ENCODE measurements at places on chromosomes 12 and 14. TPM values are rescaled to one million over a fixed set of nuclear protein-coding genes. Genes with fewer than 3 reads are reported as not detected.

- no peaks in the 10 kb centered on the region for H3K4me1 ChIP-seq
- no peak for DNase-seq
- no peaks in the 10 kb centered on the region for H3K36me3 ChIP-seq
- H3K4me3 ChIP-seq = no peak overlapping the region
- peaks cover 100% of the 10 kb centered on the region for H3K27me3 ChIP-seq
These were observed 10.7 kb upstream of the LHX5 start for GRCh38 chr12:113482334-113482733.

DNA sequence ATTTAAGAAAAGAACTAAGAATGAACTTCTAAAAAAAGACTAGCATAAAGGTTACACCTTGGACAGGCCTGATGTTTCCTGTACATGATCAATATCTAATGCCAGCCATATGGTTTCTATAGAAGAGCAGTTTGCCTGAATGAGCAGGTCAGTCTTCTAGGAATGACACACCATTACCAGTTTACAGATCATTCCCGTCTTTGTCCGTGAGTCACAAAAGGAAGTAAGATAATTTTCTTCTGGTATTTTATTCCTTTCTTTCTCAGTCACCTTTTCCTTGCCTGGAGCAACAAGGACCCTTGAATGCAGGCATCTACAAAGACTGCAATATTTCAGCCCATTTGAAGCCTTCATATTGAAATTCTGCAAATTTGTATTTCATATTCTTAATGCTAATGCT, 44.6 kb upstream of the CNTN1 start:
- no peak overlapping the region for H3K4me3 ChIP-seq
- no peaks in the 10 kb centered on the region for H3K36me3 ChIP-seq
- H3K27me3 ChIP-seq = no peaks in the 10 kb centered on the region
- no peak for DNase-seq
- no peak overlapping the region for H3K27ac ChIP-seq

DNA sequence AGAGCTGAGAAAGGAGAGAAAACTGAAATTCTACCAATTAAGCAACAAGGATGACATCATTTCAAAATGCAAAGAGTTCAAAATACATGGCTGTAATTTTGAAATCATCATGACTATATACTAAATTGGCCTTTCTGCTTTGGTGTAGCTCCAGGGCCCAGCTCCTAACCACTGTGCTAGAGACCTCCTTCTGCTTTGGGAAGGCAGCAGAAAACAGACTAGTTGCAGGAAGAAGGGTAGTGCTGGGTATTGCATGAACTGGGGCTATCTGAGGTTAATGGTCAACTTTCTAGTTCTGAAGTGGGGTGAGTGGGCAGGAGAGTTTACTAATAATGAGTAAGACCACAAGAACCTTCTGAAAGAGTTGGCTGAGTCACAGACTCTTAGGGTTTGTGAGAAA, 66.2 kb downstream of the PTGER2 start:
- no peaks in the 10 kb centered on the region for H3K36me3 ChIP-seq
- no peaks in the 10 kb centered on the region for H3K27me3 ChIP-seq
- no peak for DNase-seq
- H3K27ac ChIP-seq = no peak overlapping the region
- H3K4me3 ChIP-seq = no peak overlapping the region

- H3K4me3 ChIP-seq = no peak overlapping the region
- peaks cover 10% of the 10 kb centered on the region for H3K4me1 ChIP-seq
- DNase-seq = no peak
These were observed 147.7 kb downstream of the CALM1 start for GRCh38 chr14:90544566-90544965.

Gene CLEC9A
- total RNA-seq = not detected

- DNase-seq = no peak
- no peaks in the 10 kb centered on the region for H3K27me3 ChIP-seq
- no peak overlapping the region for H3K4me3 ChIP-seq
These were observed 86.7 kb upstream of the ESRRB start for GRCh38 chr14:76289276-76289675.

DNA sequence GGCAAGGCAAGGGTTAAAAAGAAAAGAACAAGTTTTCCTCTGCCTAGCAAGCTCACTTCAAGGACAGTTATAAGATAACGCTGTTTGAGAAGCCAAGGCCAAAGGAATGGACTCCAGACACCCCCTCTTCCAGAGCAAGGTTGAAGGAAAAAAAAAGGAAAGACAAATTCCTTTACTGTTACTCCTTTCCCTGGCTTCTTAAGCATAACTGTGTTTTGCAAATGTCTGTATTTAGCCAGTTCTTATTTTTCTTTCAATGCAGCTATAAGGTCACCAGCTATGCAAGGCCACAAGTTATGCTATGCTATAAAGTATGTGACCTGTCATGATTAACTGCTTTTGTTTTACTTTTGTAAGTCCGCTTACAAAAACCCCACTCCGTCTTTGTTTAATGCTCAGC, 26.6 kb downstream of the ZNF410 start:
- H3K4me1 ChIP-seq = peaks cover 10% of the 10 kb centered on the region
- DNase-seq = peak; percentile 61
- H3K4me3 ChIP-seq = no peak overlapping the region
- no peaks in the 10 kb centered on the region for H3K27me3 ChIP-seq
- peak overlapping the region; percentile 69 for H3K27ac ChIP-seq
- H3K36me3 ChIP-seq = peaks cover 30% of the 10 kb centered on the region

Gene SYNDIG1L
- 0.39 TPM for total RNA-seq

GRCh38 chr12:95429172-95429510, 44.8 kb upstream of the METAP2 start:
- H3K27me3 ChIP-seq = no peaks in the 10 kb centered on the region
- no peak overlapping the region for H3K27ac ChIP-seq
- H3K4me1 ChIP-seq = no peaks in the 10 kb centered on the region
- H3K36me3 ChIP-seq = no peaks in the 10 kb centered on the region
- no peak for DNase-seq

DNA sequence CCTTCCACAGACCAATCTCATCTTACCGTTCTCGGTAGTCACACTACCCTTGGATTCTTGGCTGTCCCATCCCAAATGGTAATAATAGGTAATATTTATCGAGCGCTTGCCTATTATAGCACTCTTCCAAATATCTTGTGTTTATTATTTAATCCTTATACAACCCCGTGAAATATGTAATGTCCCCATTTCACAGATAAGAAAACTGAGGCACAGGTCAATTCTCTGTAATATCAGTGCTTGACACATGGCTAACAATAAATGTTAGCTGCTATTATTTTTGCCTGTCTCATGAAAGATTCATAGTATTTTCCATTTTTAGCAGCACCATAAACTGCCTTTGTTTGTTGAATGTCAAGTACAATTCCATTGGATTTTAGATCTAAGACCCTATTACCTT, 4.5 kb downstream of the TMX1 start:
- no peak overlapping the region for H3K4me3 ChIP-seq
- no peaks in the 10 kb centered on the region for H3K27me3 ChIP-seq
- DNase-seq = no peak
- H3K36me3 ChIP-seq = peaks cover 21% of the 10 kb centered on the region
- no peak overlapping the region for H3K27ac ChIP-seq
- peaks cover 3% of the 10 kb centered on the region for H3K4me1 ChIP-seq
